HuH-7 (cell line): ENCODE measurements at places on chromosomes 1 and 21.

DNA sequence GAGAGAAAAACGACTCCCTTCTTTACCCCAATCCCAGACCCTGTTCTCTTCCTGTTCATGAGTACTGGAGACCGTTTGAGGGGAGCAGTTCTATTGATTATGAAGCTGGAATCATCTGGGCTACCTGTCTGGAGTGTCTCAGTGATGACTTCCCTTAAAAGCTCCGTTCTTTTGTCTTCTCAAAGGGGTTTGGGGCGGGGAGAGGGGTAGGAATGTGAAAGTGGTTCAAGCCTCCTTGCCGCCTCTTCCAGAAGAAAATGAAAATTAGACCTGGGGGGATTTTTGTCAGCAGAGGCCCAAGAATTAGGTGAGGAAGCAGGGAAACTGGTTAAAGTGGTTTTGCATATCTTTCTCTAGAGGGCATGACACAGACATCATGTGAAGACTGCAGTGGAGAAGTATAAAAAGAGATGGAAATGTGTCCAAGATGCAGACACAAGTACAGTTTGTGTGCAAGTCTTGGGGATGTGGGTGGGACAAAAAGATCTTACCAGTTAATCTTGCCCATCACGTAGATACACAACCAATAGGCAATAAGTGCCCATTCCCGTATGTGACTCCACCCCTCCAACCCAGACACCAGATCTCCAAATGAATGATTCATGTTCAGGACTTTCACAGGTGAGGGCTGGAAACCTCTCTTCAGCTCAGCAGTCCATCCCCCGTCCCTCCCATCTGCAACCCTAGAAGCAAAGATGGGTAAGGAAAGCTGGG lies 470 bp upstream of the MTMR11 start:
- DNase-seq = no peak

GRCh38 chr1:93593854-93594602 lies 87.6 kb downstream of the BCAR3 start:
- DNase-seq = no peak

GRCh38 chr1:241638909-241639622 lies 1.1 kb downstream of the CHML start:
- no peak for DNase-seq

DNA sequence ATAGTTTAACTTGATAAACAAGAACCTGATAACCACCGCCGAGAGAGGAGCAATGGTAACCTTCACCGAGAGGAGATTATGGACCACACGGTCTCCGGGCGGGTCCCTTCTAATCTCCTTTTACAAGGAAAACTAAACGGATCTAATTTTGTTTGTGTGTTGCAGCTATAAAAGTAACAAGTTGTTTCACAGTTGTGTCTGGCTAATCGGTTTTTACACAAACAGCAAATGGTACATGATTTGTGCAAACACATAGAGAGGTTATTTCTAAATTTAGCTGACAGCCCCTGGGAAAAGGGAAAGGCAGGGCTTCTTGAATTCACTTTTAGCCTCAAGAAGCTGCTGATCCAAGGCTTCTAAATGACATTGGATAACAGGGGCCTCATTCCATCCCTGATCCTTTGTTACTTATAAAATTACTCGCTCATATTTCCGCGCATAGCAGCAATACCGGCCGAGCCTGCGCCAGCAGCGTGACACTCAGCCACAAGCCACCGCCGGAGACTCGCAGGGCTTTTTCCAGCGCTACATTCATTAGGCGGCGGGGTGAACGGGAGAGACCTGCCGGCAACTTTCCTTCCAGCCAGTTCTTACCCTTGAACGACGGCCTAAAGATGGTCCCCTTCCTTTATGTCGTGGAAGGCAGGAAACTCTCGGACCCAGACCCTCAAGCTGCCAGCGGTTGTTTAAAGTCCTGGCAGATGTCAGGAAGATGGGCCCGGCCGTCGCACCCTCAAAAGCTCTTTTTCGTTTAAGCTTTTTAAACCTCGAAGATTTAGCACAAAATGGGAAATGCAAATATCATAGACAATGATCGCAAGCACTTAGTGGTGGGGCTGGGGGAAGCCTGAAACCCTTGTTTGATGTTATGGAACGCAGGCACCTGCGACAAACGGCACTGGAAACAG lies 4.4 kb downstream of the FOXD3 start:
- DNase-seq = peak; percentile 40

GRCh38 chr1:203534526-203534925 lies 40.6 kb downstream of the OPTC start:
- no peak for DNase-seq

DNA sequence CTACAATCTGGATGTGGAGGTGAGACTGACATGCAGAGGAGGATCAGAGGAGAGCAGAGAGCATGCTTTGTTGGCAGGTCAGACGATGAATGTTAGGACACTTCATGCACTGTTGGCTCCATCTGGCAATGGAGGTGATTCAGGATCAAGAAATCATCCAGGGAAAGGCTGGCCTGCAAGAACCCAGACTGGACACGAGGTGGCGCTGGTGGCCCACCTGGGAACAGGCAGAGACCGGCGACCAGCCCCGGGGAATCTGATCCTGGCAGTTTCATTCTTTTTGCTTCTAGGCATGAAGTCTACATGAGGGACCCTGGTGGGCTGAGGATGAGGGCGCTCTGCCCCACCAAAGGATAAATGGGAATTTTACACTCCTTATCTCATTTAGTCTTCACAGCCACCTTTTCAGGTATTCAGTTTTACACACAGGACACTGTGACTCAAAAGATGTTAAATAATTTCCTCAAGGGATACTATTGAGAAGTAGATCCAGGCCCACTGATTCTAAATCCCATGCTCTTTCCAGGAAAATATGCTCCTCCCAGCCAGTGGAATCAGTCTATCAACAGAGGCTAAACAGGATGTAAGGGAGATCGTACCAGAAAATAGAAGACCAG lies 26.2 kb upstream of the SCMH1 start:
- peak; percentile 80 for DNase-seq

- no peak for DNase-seq
These were observed 35.9 kb downstream of the ST3GAL3 start for GRCh38 chr1:43743206-43743605.

- DNase-seq = no peak
These were observed 165.6 kb downstream of the SIPA1L2 start for GRCh38 chr1:232464325-232464724.

- no peak for DNase-seq
These were observed 71.0 kb downstream of the DHRS3 start for GRCh38 chr1:12546771-12547585.

DNA sequence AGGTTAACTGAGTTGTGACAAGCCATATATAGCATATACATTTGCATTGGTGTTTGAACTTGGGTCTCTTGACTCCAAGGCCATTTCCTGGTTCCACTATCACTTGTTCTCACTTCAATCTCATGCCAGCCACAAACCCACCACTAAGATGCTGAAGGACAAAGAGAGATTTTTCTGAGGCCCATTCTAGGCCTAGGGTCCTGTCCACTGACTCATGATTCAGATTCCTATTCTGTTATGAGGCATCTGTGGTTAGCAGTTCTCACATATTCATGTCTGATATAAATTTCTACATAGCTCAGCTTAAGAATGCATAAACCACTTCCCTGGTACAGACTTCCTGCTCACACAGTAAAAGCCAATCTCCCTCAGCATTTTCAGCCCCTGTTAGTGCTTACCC lies 326.1 kb upstream of the BEND5 start:
- no peak for DNase-seq

GRCh38 chr21:46096596-46097335 lies 1.1 kb upstream of the COL6A2 start:
- no peak for DNase-seq

DNA sequence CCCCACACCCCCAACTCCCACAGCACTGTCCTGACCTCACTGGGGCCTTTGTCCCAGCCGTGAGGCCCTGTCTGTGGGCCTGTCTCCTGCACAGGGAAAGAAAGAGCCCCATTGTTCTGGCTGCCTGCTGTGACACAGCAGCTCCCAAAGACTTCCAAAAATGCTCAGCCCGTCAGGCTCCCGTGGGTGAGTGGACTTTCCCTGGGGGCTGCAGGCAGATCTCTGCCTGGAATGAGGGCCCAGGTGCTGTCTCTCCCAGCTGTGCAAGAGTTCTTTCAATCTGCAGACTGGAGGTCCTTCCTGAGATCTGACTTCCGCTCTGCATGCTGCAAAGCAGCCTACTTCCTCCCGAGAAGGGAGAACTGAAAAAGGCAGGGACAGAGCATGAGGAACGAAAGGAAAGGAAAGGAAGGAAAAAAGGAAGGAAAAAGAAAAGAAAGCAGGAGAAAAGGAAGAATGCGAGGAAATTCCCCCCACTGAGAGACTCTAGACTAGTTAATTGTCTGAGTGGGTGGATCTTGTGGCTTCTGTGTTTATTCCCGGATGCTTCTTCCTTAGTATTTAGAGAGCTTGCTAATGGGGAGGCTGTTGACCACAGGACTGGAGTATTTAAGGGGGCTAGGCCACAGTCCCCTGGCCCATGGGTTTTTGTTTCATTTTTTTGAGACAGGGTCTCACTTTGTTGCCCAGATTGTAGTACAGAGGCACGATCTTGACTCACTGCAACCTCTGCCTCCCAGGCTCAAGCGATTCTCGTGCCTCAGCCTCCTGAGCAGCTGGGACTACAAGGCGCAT lies 15.0 kb downstream of the NES start:
- no peak for DNase-seq

- DNase-seq = no peak
These were observed 132.6 kb upstream of the ETV3 start for GRCh38 chr1:157270705-157271274.

DNA sequence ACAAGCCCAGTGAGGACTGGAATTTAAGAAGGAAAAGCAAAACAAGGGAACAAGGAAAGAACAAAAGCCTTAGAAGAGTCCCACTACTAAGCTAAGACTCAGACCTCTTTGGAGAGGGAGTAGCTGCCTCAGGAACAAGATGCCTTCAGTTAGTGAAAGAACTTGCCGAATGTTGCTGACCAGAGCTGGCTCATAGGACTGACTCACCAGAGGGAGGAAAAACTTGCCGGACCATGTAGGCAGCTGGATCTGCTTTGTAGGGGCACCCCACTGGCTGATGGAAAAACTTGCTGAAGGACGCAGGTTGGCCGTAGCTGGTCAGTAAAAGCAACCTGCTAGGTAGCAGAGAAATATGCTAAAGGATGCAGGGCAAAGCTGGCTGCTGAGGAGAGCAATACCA lies 15.3 kb upstream of the ZSWIM5 start:
- no peak for DNase-seq

- no peak for DNase-seq
These were observed 1278.3 kb downstream of the AMY1C start for GRCh38 chr1:105027838-105028471.

GRCh38 chr1:25503551-25504426 lies 39.6 kb upstream of the LDLRAP1 start:
- DNase-seq = peak; percentile 44

DNA sequence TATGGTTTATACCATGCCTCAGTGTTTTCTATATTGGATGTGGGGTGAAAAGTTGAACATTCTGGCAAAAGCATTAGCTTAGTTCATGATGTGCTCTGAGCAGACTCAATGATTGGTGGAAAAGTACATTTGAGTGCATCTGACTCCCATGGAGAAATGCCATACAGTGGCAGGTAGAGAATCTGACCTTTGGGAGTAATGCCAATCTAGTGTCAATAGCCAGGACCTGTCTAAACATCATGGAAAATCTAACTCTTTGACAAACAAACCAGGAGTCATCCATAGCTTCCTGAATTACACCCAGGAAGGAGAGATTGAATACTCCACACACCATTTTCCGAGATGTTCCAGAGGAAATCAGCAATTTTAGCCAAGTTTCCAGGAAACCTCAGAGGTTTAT lies 51.0 kb downstream of the XCL1 start:
- DNase-seq = no peak

GRCh38 chr1:31064111-31064717 lies 1.3 kb downstream of the PUM1 start:
- DNase-seq = no peak

DNA sequence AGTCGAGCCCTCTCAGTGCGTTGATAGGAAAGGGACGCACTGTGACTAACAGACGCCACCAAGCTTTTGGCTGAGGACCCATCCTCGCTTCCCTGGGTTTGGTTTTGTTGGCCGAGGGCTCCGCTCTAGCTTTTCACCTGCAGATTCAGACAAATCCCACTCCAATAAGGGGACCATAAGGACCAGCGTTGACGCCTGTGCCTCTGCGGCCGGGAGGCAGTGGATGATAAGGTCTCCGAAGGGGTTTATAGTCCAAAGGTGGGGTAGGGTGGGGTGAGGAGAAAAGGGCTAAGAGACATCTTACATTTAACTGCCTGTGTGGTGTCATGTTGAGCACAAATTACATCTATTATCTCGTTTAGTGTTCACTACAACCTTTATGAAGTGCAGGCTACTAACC lies 760 bp downstream of the PEX14 start:
- no peak for DNase-seq

DNA sequence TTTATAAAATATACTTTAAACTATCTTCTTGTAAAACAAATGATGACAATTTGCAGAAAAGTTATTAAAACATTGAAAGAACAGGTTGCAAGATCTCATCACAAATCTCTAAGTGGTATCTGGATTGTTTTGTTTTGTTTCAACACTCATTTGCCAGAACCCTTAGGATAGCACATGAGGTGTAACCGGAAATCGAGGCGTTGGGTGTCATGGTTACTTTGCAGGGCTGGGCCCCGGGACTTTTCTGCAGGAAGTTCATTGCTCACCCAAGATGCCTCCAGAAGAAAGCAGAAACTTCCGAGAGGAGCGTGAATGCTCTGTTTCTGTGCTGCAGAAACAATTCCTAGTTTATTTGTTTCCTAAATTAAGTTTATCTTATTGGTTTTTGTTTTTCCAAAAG lies 2.5 kb downstream of the DISC1 start:
- DNase-seq = no peak
